ENCODE measurements at places on chromosomes 3 and 15. TPM values are rescaled to one million over a fixed set of nuclear protein-coding genes. Genes with fewer than 3 reads are reported as not detected.

- no peaks in the 10 kb centered on the region for H3K27me3 ChIP-seq
- no peak overlapping the region for H3K4me3 ChIP-seq
- H3K4me1 ChIP-seq = no peaks in the 10 kb centered on the region
- H3K27ac ChIP-seq = no peak overlapping the region
Observed at GRCh38 chr15:76274821-76275220, 36.4 kb downstream of the ETFA start.

DNA sequence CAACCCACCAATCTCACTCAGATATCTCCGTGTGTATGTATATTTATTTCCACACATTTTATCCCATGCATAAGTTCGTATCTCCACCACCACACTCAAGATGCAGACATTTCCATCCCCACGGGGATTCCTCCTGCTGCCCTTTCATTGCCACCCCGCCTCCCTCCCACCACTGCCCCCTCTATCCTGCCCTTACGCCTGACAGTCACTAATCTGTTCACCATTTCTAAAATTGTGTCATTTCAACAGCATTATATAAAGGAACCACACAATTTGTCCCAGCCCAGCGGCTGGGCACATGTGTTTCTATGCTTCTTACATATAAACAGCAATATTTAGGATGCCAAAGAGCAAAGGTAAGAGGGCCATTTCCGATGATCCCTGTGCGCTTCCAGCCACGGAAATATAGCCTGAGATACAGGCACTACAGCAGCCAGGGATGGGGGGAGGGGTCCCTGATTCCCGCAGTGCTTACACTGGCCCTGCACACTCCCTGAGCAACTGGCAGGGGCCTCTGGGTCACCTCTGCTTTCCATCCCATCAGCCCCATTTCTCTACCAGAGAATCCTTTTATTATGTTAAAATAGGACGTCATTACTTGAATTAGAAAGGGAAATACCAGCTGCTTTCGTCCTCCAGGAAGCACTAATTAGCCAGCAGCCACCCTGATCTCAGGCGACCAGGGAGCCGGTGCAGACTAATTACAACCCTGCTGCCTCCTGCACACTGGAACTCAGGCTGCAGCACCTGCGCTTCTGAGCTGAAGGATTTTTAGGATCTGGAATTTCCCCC is 372.0 kb upstream of the ATP10A start:
- no peak for DNase-seq
- H3K27me3 ChIP-seq = no peaks in the 10 kb centered on the region
- H3K4me1 ChIP-seq = no peaks in the 10 kb centered on the region
- no peak overlapping the region for H3K27ac ChIP-seq
- H3K4me3 ChIP-seq = no peak overlapping the region
- H3K36me3 ChIP-seq = no peaks in the 10 kb centered on the region

DNA sequence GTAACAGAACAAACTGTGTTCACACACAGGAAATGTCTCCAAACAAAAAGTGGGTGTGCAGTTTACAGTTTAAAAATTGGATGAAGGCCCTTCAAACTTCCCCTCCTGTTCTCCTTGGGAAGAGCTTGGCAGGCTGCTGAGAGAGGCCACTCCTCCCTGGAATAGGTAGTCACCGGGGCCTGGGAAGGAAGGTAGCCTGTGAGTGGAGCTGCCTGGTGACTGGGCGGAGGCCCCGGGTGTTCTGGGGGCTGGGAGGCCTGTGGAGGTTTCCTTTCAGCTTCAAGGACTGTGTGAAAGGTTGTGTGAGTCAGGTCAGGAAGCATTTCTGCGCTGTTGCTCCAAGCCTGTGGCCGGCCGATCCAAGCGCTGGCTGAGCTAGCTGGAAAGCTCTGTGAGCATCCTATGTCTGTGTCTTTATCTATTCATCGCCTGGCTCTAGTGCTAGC is 14.1 kb downstream of the SLCO3A1 start:
- no peaks in the 10 kb centered on the region for H3K36me3 ChIP-seq
- H3K27ac ChIP-seq = peak overlapping the region; percentile 66
- peaks cover 17% of the 10 kb centered on the region for H3K4me1 ChIP-seq
- DNase-seq = peak; percentile 87
- no peak overlapping the region for H3K4me3 ChIP-seq
- no peaks in the 10 kb centered on the region for H3K27me3 ChIP-seq

- H3K27me3 ChIP-seq = no peaks in the 10 kb centered on the region
- no peak overlapping the region for H3K27ac ChIP-seq
- no peak overlapping the region for H3K4me3 ChIP-seq
- H3K4me1 ChIP-seq = no peaks in the 10 kb centered on the region
- DNase-seq = no peak
- no peaks in the 10 kb centered on the region for H3K36me3 ChIP-seq
Observed at GRCh38 chr3:197539651-197540051, 16.1 kb downstream of the BDH1 start.

- H3K36me3 ChIP-seq = no peaks in the 10 kb centered on the region
- H3K4me1 ChIP-seq = no peaks in the 10 kb centered on the region
- H3K27ac ChIP-seq = no peak overlapping the region
- H3K27me3 ChIP-seq = no peaks in the 10 kb centered on the region
- no peak overlapping the region for H3K4me3 ChIP-seq
Observed at GRCh38 chr3:142910280-142910679, 21.4 kb upstream of the PCOLCE2 start.

- H3K4me3 ChIP-seq = no peak overlapping the region
- no peak overlapping the region for H3K27ac ChIP-seq
- no peaks in the 10 kb centered on the region for H3K36me3 ChIP-seq
- no peak for DNase-seq
- peaks cover 5% of the 10 kb centered on the region for H3K4me1 ChIP-seq
- no peaks in the 10 kb centered on the region for H3K27me3 ChIP-seq
Observed at GRCh38 chr3:22887664-22888291, 315.3 kb upstream of the UBE2E2 start.

- DNase-seq = no peak
- H3K4me3 ChIP-seq = no peak overlapping the region
- no peak overlapping the region for H3K27ac ChIP-seq
- H3K27me3 ChIP-seq = no peaks in the 10 kb centered on the region
- H3K36me3 ChIP-seq = no peaks in the 10 kb centered on the region
Observed at GRCh38 chr3:61645148-61645547, 83.8 kb downstream of the PTPRG start.

The CLDN11 gene
- total RNA-seq = 247 TPM

The WNT5A gene
- total RNA-seq = 18.3 TPM

The SNX22 gene
- 2.3 TPM for total RNA-seq
